ENCODE measurements at places on chromosomes 12 and 14.

- DNase-seq = no peak
Observed at GRCh38 chr12:115423546-115423987, 739.6 kb upstream of the TBX3 start.

- DNase-seq = no peak
Observed at GRCh38 chr12:42790761-42791151, 201.2 kb upstream of the PRICKLE1 start.

DNA sequence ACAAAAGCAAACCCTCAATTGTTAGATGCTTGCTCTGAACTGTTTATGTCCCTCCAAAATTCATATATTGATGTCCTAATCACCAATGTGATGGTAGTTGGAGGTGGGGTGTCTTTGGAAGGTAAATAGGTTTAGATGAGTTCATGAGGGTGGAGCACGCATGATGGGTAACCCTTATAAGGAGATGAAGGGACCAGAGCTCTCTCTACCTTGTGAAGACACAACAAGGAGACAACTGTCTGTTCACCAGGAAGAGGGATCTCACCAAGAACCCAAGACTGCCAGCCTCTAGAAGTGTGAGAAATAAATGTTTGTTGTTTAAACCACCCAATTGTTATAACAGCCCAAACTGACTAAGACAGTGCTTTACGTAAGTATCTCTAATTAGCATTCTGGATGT, 27.0 kb downstream of the DHRS2 start:
- DNase-seq = no peak

GRCh38 chr14:74667758-74668157, 45.1 kb downstream of the AREL1 start:
- DNase-seq = no peak

GRCh38 chr12:100077367-100077766, 65.3 kb downstream of the BLTP3B start:
- DNase-seq = no peak

- DNase-seq = no peak
Observed at GRCh38 chr12:57861967-57862366, 15.4 kb upstream of the CTDSP2 start.

GRCh38 chr12:77202457-77203060, 137.2 kb upstream of the E2F7 start:
- DNase-seq = no peak

GRCh38 chr12:6224550-6224949, 24.4 kb downstream of the CD9 start:
- no peak for DNase-seq

DNA sequence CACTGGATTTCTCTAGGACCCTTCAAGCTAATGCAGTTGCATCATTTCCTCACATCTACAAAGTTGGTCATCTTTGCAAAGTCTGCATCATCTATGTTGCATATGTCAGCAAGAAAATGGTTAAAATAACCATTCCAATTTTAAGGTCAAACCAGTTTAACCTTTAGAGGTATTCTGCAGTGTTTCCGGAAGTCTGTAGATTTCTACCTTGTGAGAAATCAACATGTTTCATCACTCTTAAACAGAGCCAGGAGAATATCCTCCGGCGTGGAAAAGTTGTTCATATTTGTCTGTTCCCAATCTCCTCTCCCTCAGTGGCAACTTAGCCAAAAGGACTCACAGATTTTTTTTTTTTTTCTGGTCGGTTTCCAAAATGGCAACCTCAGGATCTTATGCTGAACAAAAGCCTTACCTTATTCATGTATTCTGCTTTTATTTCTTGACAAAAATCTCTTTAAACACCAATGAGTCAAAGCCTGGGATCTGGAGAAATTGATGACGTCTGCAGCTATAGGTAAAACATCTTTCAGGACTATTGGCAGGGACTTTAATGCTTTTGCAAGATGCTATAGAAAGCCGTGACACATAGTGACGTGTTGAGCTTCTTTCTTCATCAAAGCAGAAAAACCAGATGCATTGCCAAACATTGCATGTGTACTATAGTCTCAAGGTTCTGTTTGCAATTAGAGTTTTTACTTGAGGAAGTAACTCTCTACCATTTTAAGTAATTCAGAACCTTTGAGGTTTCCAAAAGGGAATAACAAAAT, 16.0 kb upstream of the CDK17 start:
- DNase-seq = no peak

- no peak for DNase-seq
Observed at GRCh38 chr12:12488823-12489550, 73.7 kb downstream of the DUSP16 start.

DNA sequence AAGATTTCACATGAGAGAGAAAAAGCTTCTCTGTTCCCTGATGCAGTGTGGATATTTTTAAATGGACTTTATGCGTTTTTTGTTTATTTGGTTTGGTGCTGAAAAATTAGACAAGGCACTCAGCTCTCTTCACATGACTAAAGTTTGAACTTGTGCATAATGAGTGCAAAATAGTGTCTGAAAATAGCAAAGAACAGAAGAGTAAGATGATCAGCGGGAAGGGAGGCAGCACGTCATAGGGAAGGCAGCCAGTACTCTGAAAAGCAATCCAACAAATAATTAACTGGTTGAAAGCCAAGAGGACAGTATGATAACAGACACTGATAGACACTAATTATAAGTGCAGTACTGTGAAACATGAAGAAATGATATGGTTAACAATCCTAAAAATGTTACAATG, 46.6 kb upstream of the CDKN3 start:
- DNase-seq = no peak

DNA sequence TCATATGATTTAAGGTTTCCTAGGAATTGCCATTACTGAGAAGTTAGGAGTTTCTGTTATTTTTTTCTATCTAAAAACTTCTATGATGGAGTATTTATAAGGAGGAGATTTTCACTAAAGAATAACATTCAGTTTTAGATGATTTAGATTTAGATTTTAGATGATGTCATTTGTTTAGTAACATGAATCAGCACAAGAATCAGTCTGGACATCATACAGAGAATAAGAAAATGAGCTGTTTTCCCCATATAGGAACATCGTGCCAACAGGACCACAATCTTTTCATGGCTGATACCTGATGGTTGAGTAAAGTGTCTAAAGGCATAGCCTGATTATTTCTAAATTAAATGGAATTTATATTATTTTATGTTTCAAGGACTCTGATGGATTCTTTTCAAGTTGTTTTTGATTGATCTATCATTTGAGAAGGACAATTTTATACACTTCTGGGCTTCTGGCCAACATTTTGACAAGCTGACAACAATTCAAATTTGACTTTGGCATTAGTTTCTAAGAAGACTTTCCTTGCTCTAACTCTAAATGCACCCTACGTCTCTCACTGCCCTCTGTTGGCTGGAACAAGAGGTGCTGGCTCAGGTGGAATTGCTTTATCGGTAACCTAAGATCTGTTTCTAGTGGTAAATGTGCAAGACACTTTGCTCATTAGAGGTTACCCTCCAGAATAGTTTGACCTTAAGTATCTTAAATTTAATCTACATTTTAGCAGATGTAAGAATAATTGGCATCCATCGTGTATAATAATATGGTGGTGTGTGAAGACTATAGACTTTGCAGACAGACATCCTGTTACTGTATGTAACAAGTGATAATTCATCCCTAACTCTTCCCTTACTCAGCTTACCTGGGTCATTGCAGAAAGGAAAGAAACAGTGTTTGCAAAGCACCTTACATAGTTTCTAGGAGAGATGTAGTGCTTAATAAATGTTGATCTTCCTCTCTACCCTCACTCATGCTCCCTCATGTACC, 42.8 kb upstream of the CPSF6 start:
- no peak for DNase-seq

DNA sequence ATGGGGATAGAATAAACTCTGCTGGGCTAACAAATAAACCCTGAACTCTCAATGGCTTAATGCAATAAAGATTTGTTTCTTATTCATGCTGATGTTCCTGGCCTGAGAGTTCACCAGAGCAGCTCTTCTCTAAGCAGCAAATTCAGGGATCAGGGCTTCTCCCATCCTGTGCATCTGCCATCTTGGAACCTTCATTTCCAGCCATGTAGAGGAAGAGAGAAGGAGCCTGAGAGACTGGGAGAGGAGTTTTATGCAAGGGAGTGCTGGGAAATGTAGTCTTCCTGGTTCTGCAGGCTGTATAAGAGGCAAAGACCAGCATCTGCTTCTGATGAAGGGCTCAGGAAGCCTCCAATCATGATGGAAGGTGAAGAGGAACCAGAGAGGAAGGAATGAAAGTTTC, 20.6 kb upstream of the APOLD1 start:
- DNase-seq = no peak

GRCh38 chr12:64385468-64385867, 5.1 kb downstream of the C12orf56 start:
- DNase-seq = peak; percentile 21

DNA sequence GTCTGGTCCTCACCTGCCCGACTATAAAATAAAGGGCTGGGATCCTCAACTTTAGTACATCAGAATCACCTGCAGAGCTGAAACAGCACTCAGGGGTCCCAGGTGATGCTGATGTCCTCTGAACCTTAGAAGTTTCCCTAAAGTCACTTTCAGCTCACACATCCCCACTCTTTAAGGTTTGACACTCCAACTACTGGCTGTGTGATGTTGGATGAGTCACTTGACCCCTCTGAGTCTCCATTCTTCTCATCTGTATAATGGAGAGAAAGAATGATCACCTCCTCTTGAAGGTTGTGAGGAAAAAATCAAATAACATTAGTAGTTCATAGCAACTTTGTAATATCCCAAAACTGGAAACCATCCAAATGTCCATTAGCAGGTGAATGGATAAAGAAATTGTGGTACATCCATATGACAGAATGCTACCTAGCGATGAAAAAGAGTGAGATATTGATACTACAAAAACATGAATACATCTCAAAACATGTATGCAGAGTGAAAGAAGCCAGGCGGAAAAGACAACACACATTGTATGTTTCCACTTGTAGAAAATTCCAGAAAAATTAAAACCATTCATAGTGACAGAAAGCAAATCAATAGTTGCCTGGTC, 13.3 kb downstream of the TMEM119 start:
- no peak for DNase-seq
